OCI-LY7 (cell line): ENCODE measurements at places on chromosomes 12 and 14. TPM values are rescaled to one million over a fixed set of nuclear protein-coding genes. Genes with fewer than 3 reads are reported as not detected.

The ALDH1L2 gene
- 0.25 and 0.31 TPM in 2 replicates for total RNA-seq

The PRKD1 gene
- total RNA-seq, result not detected in 2 replicates

The KCNJ8 gene
- not detected in 2 replicates for total RNA-seq

The CLEC1A gene
- not detected in 2 replicates for total RNA-seq

The C14orf180 gene
- total RNA-seq, result not detected in 2 replicates

The AREL1 gene
- total RNA-seq, result 37.8 and 41.5 TPM in 2 replicates

The STAT6 gene
- 118 and 128 TPM in 2 replicates for total RNA-seq

The SLC10A1 gene
- total RNA-seq, result not detected in 2 replicates

The ZDHHC22 gene
- total RNA-seq, result not detected in 2 replicates

The CCDC60 gene
- not detected in 2 replicates for total RNA-seq

The FOS gene
- 3.3 and 4.6 TPM in 2 replicates for total RNA-seq

The PSMA3 gene
- 171 and 206 TPM in 2 replicates for total RNA-seq

The MYF5 gene
- total RNA-seq, result not detected in 2 replicates

The PTPRB gene
- not detected in 2 replicates for total RNA-seq

The ACTR10 gene
- 59.9 and 60.4 TPM in 2 replicates for total RNA-seq

The IL25 gene
- not detected in 2 replicates for total RNA-seq

The CDCA3 gene
- total RNA-seq, result 151 and 161 TPM in 2 replicates

The KITLG gene
- not detected in 2 replicates for total RNA-seq

The SLC38A4 gene
- total RNA-seq, result not detected in 2 replicates

The SERPINA5 gene
- not detected in 2 replicates for total RNA-seq

The BEGAIN gene
- 0.06 and 0.76 TPM in 2 replicates for total RNA-seq

The TAS2R7 gene
- total RNA-seq, result not detected in 2 replicates

The FGF23 gene
- total RNA-seq, result not detected in 2 replicates

The KRT72 gene
- not detected in 2 replicates for total RNA-seq

The PAPLN gene
- 7.9 and 9.0 TPM in 2 replicates for total RNA-seq

The SPTSSA gene
- total RNA-seq, result 17.9 and 19.0 TPM in 2 replicates

The PRPF40B gene
- 25.4 and 26.3 TPM in 2 replicates for total RNA-seq

The CCT2 gene
- 270 and 317 TPM in 2 replicates for total RNA-seq

The SLC7A7 gene
- 50.0 and 59.2 TPM in 2 replicates for total RNA-seq

The MUCL1 gene
- not detected in 2 replicates for total RNA-seq

The HHIPL1 gene
- 0.61 and 0.72 TPM in 2 replicates for total RNA-seq

The OTOGL gene
- total RNA-seq, result not detected in 2 replicates

The CCNB1IP1 gene
- total RNA-seq, result 46.5 and 51.3 TPM in 2 replicates

The FGD4 gene
- 14.9 and 16.8 TPM in 2 replicates for total RNA-seq

The RIMKLB gene
- 84.6 and 122 TPM in 2 replicates for total RNA-seq

The ANKRD33 gene
- total RNA-seq, result not detected in 2 replicates

The PRIMA1 gene
- not detected in 2 replicates for total RNA-seq

The E2F7 gene
- 16.7 and 17.1 TPM in 2 replicates for total RNA-seq

The CLEC9A gene
- total RNA-seq, result not detected in 2 replicates

The MARS1 gene
- total RNA-seq, result 461 and 465 TPM in 2 replicates

The GUCY2C gene
- 0.31 and 0.32 TPM in 2 replicates for total RNA-seq

The RBP5 gene
- 0.70 and 1.4 TPM in 2 replicates for total RNA-seq

The SMOC1 gene
- not detected in 2 replicates for total RNA-seq

The SYNE3 gene
- total RNA-seq, result 4.1 and 4.5 TPM in 2 replicates

The SMCO2 gene
- not detected in 2 replicates for total RNA-seq

The TOMM20L gene
- not detected in 2 replicates for total RNA-seq

The ZC3H10 gene
- total RNA-seq, result 15.8 and 16.5 TPM in 2 replicates

The NEK9 gene
- 82.6 and 86.4 TPM in 2 replicates for total RNA-seq

The TRHDE gene
- total RNA-seq, result not detected in 2 replicates

The SLC17A8 gene
- not detected in 2 replicates for total RNA-seq

The GDF3 gene
- not detected in 2 replicates for total RNA-seq

The NRIP2 gene
- total RNA-seq, result not detected in 2 replicates

The MRPL52 gene
- total RNA-seq, result 164 and 181 TPM in 2 replicates

The EXOC3L4 gene
- not detected in 2 replicates for total RNA-seq

The LHX5 gene
- not detected in 2 replicates for total RNA-seq
